Uterus (tissue), 4 donors: ENCODE measurements at places on chromosomes 6 and 20. TPM values are rescaled to one million over a fixed set of nuclear protein-coding genes. Genes with fewer than 3 reads are reported as not detected.

NRN1 gene
- 23.0 TPM for total RNA-seq

HS3ST5 gene
- total RNA-seq = 0.48 TPM

TRIM40 gene
- not detected for total RNA-seq

CST2 gene
- not detected for total RNA-seq
